Pulmonary artery endothelial cell (primary cell): ENCODE measurements at places on chromosomes 3 and 15.

DNA sequence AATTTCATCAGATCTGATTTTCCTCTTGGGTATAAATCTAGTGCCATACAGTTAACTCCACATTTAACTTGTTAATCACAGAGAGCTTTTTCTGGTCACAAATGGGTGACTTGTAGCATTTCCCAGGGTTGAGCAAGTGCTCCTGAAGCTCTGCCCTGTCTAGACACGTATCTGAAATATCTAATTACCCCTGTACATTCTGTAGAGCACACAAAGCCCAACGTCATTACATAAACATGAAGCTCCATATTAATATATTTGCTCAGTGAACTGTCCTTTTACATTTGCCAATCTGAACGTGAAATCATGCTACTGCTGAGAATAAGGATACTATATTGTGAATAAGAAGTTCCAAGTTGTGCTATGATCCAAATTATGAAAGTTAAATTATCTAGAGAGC lies 49.0 kb downstream of the THBS1 start:
- DNase-seq = no peak

GRCh38 chr3:56874269-56874668 lies 72.5 kb upstream of the ARHGEF3 start:
- no peak for DNase-seq

GRCh38 chr3:41600616-41601015 lies 361.3 kb downstream of the ULK4 start:
- DNase-seq = no peak

- no peak for DNase-seq
Observed at GRCh38 chr3:164024786-164025185, 1053.5 kb downstream of the SI start.

DNA sequence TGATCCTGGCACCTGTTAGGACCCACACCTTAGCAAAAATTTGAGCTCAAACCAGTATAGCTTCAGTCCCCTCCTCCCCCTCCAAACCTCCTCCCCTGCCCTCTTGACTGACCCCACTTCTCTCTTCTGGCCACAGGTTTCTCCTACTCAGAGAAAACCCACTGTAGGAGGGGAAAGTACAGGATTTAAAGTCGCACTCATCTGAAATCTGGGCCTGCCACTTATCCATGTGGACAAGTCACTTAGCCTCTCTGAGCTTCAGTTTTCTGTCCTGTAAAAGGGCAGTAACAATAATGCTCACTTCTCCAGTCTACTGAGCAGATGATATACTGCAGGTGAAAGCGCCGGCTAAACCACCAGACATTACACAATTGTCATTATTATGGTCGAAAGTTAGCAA lies 142.7 kb downstream of the MEGF11 start:
- DNase-seq = no peak

- DNase-seq = no peak
Observed at GRCh38 chr15:69868756-69869155, 229.0 kb downstream of the TLE3 start.

GRCh38 chr3:185308126-185308754 lies 54.4 kb upstream of the EHHADH start:
- DNase-seq = no peak

- DNase-seq = no peak
Observed at GRCh38 chr3:127573912-127574311, 16.6 kb downstream of the TPRA1 start.

- DNase-seq = no peak
Observed at GRCh38 chr15:31740203-31740602, 290.1 kb upstream of the CHRNA7 start.
